ENCODE measurements at places on chromosomes 6 and 20.

GRCh38 chr20:836190-836589 lies 2.7 kb downstream of the FAM110A start:
- DNase-seq: no peak

DNA sequence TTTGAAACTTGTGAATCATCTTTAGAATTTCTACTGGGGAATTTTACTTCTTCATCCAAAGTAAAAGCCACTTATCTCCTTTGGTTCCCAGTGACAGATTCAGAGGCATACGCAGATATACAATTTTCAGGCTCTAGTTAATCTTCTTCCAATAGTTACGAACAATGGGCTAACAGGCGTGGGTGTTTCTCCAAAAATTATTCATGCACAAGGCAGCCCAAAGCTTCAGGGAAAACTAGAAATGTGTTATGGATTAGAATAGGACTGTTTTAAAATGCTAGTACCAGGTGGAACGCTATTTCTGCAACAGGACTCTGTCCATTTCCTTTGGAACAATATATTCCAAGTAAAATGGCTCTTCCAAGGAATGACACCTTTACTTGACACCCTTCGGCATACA lies 102.2 kb downstream of the ZNF217 start:
- no peak for DNase-seq

GRCh38 chr6:144353871-144354314 lies 68.8 kb downstream of the UTRN start:
- no peak for DNase-seq

DNA sequence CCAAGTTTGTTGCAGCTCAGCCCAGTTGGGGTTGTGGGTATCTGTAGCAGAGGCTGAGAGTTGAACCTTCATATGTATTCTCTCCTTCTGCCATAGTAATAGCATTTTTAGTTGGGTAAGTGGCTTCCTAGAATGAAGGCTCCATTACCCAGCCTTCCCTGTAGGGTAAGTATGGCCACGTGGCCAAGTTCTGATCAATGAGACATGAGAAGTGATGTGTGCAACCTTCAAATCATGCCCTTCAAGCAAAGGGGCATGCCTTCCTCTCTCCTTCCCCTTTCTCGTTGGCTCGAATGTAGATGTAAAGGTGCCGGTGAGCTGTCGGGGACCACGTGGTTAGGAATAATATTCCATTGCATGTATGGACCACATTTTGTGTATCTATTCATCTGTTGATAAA lies 12.7 kb upstream of the TRAF3IP2 start:
- DNase-seq: no peak

DNA sequence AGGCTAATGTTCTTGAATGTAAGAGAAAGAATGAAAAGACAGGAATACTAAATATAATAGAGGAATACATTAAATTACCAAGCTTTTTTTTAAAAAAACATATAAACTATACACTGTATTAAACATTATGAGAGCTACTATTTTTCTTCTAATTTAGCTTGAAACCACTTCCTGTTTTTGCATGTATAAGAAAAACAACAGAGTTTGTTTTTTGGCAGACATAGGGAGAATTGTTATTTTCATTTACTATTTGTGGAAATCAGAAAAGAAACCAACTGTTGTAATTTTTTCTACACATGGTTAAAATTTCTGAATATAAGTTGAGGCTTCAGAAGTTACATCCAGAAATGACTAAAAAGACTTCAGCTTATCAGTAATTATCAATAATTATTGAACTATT lies 991.8 kb upstream of the GJE1 start:
- no peak for DNase-seq

GRCh38 chr20:1568163-1568490 lies 10.6 kb upstream of the SIRPD start:
- DNase-seq: no peak

- DNase-seq: no peak
Measured at GRCh38 chr6:17385660-17386059, 7.7 kb upstream of the CAP2 start.

DNA sequence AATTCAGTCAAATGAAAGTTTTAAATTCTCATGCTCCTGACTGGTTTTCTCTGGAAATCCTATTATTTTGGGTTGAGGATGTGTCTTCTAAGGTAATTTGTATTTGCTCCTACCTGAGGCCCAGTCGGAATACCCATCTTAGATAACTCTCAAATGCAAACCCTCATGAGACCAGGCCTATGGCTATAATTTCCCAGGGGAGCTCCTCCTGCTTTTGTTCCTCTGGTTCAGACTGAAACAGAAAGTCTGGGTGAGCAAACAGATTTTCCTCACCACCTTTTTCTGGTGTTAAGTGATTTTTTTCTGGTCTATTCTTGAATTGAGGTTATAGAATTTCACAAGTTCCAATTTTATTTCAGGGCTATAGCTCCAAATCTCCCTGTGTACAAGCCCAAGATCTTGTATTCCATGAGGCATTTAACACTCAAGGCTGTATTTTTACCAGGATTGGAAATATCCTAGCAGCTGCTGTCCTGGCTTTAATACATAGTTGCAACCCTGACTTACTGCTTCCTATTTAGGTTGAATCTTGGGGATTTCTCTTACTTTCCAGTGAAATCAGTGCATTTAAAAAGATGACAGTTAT lies 169.1 kb upstream of the PTCHD4 start:
- no peak for DNase-seq

DNA sequence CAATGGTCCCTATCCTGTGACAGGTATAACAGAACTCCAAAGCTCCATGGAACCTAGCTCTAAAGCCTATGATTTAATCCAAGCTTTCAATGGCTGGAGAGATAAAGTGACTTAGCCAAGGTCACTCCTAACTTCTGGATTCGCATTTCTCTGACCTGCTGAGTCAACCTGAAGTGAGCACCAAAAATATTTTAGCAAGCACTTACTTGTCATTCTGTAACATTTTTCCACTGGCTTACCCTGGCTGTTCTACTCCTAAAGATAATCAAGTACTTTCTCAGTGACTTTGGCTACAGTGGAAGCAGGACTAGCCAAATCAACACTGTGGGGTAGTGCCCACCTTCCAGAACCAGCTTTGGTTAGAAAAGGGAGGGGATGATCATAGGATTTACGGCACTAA lies 188.3 kb downstream of the OGFRL1 start:
- DNase-seq: no peak

GRCh38 chr20:23155141-23155590 lies 69.0 kb upstream of the CD93 start:
- no peak for DNase-seq

DNA sequence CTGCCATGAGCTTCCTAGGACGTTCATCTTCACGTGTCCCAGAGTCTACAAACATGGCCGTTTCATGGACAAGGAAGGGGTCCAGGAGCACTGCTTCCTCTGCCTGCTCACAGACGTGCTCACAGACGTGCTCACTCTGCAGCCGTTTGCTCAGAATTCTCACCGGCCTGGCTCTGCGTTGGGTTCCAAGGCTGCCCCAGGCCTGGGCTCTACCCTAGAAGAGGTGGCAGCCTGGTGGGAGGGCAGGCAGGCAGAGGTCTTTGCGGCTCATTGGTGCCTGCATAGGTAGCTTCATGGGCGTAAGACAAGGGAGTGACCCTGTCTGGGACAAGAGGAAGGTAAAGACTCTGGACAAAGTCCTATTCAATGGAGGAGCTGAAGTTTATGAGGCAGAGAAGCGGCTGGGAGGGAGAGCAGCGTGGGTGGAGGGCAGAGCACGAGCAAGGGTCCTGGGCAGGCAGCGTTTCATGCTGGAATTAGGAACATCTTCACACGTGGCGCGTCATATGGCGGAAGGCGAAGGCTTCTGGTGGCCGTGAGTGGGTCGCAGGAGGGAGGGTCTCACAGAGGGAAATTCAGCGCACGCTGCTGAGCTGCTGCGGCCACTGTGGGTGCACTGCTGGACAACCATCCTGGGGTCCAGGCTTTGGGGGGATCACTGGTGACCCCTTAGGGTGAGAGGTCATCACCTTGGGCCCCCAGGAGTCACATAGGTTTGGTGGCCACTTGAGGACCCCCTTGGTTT lies 138.2 kb downstream of the PHACTR3 start:
- no peak for DNase-seq

- DNase-seq: no peak
Measured at GRCh38 chr6:20708367-20709124, 174.3 kb downstream of the CDKAL1 start.

- no peak for DNase-seq
Measured at GRCh38 chr6:113489952-113490746, 367.0 kb upstream of the MARCKS start.

DNA sequence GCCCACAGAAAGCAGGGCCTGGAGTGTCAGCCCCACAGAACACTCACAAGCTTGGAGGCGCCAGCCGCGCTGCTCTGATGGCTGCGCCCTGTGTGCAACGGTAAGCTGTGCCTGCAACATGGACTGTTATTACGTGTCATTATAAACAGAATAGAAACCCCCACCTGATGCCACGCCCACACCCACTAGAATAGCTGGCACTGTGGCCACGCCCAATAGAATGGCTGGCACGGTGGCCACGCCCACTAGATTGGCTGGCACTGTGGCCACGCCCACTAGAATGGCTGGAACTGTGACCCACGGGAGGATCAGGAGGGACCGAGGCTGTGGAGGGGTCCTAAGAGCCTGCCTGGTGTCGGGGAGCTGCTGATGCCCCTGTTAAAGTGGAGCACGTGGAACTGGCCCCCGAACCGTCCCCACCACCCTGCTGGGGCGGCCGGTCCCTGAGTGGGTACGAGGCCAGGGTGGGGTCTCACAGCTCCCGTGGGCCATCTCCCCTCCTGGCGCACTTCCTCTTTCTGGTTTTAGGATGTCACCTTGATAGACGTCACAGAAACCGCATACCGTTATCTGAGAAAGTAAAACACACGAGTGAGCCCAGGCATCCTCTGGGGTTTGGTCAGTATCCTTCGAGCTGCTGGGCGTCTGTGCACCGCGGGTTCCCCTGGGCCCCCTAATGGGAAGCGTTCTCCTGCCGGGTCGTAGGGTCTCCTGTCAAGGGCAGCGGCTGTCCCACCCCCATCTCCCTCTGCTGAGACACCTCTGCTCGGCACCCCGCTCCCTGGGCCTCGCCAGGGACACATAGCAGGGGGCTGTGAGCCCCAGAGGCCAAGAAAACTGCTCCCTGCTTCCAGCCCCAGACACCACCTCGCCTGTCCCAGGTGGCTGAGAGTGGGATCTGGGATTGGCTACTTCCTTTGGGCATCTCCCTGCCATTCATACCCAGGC lies 25.4 kb downstream of the SLC17A9 start:
- DNase-seq: peak; percentile 84

- DNase-seq: no peak
Measured at GRCh38 chr6:31883676-31884075, 4.9 kb upstream of the SLC44A4 start.

GRCh38 chr20:63580796-63581461 lies 6.9 kb upstream of the HELZ2 start:
- no peak for DNase-seq

GRCh38 chr6:451847-452246 lies 60.3 kb downstream of the IRF4 start:
- DNase-seq: no peak

GRCh38 chr6:42389736-42390135 lies 62.0 kb downstream of the TRERF1 start:
- DNase-seq: no peak

DNA sequence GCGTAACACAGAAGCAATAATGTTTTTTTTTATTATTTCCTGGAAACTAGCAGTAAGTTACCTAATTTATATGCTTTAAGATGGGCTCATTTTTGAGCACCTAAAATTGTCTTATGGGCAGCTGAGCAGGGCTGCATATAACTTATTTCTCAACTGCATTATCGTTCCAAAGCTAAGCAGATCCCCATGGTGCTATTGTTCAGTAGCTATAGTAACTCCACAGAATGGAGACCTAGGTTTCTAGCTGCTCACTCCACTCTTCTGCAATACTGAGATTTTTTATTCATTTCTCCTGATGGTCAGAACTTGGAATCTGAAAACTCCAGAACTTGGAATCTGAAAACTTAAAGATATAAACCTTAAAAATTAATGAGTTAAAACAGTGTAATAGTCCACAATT lies 18.7 kb downstream of the CRISP1 start:
- DNase-seq: no peak

GRCh38 chr6:146879406-146880117 lies 280.8 kb downstream of the ADGB start:
- no peak for DNase-seq

DNA sequence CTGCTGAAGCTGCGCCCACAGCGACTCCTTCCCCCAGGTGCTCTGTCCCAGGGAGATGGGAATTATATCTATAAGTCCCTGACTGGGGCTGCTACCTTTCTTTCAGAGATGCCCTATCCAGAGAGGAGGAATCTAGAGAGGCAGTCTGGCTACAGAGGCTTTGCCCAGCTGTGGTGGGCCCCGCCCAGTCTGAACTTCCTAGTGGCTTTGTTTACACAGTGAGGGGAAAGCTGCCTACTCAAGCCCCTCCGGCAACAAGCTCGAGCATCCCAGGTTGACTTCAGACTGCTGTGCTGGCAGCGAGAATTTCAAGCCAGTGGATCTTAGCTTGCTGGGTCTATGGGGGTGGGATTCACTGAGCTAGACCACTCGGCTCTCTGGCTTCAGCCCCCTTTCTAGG lies 152.5 kb upstream of the MAP3K7 start:
- DNase-seq: no peak

GRCh38 chr6:163148451-163149278 lies 265.9 kb upstream of the QKI start:
- no peak for DNase-seq

GRCh38 chr6:107491138-107491609 lies 1.3 kb downstream of the SOBP start:
- peak; percentile 1 for DNase-seq

- DNase-seq: no peak
Measured at GRCh38 chr6:110662490-110663211, 152.6 kb downstream of the CDK19 start.

DNA sequence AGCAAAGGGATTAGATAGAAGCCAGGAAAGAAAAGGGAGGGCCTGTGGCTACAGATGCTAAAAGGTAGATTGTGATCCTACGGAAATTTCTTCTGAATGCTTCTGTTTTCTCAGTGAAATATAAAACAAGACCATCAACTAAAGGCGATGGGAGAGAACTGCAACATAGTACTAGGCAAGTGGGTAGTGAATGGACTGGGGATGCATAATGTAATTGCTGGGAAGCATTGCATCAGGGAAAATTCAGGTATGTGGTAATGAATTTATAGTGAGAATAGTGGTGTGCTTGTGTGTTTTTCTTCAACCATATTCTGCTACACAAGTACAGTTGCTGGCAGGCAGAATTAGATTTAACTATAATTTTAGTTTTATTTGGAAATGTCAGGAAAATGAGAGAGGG lies 156.6 kb downstream of the OPN5 start:
- DNase-seq: no peak

GRCh38 chr6:16006681-16007080 lies 122.2 kb upstream of the MYLIP start:
- DNase-seq: no peak

- DNase-seq: no peak
Measured at GRCh38 chr6:151413372-151414145, 22.2 kb upstream of the ZBTB2 start.

- DNase-seq: no peak
Measured at GRCh38 chr6:100620085-100620840, 155.5 kb upstream of the SIM1 start.

DNA sequence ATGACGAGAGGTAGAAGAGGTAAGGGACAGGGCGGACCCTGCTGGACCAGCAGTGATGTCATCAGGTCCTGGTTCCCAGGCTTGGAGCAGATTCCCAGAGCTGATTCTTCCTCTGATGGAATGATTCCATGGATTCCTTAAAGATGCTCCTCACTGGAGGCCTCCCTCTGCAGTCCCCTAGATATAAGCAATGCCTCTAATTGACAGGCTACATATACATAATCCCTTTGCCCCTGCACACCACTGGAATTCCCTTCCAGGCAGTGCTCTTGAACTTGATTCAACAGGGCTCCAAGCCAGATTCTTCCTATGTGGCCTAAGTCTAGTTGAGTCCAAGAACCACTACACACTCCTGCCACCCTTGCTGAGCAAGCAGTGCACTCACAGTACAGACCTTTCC lies 52.3 kb upstream of the L3MBTL3 start:
- no peak for DNase-seq
